ENCODE measurements at places on chromosomes 5 and 9. TPM values are rescaled to one million over a fixed set of nuclear protein-coding genes. Genes with fewer than 3 reads are reported as not detected.

The TLR4 gene
- polyA plus RNA-seq, result 0.04 TPM

The SLC9A3 gene
- 2.6 TPM for polyA plus RNA-seq

The SPATA9 gene
- polyA plus RNA-seq, result 0.24 TPM

The PAEP gene
- polyA plus RNA-seq, result not detected

The GPR150 gene
- 0.16 TPM for polyA plus RNA-seq

The ANXA2R gene
- polyA plus RNA-seq, result 6.2 TPM

The BARHL1 gene
- polyA plus RNA-seq, result not detected

The SGCD gene
- 0.09 TPM for polyA plus RNA-seq

The TNC gene
- polyA plus RNA-seq, result 0.28 TPM

The C1QTNF2 gene
- not detected for polyA plus RNA-seq

The NUTM2G gene
- 0.16 TPM for polyA plus RNA-seq

The AIF1L gene
- not detected for polyA plus RNA-seq

The PCDH1 gene
- not detected for polyA plus RNA-seq

The SLC34A3 gene
- not detected for polyA plus RNA-seq

The ZFP37 gene
- polyA plus RNA-seq, result 1.4 TPM

The OR1J2 gene
- polyA plus RNA-seq, result not detected

The MCTP1 gene
- 17.0 TPM for polyA plus RNA-seq

The MLANA gene
- polyA plus RNA-seq, result 0.14 TPM

The C5orf52 gene
- polyA plus RNA-seq, result not detected

The ITGA2 gene
- not detected for polyA plus RNA-seq

The FOXD4L5 gene
- polyA plus RNA-seq, result not detected

The TAF1L gene
- polyA plus RNA-seq, result not detected

The PCDHA1 gene
- not detected for polyA plus RNA-seq

The ZNF608 gene
- 0.23 TPM for polyA plus RNA-seq

The TTC33 gene
- 18.4 TPM for polyA plus RNA-seq

The ZNF300 gene
- 0.17 TPM for polyA plus RNA-seq

The TRIM7 gene
- 0.38 TPM for polyA plus RNA-seq

The SLIT3 gene
- not detected for polyA plus RNA-seq

The ROPN1L gene
- polyA plus RNA-seq, result not detected

The SLC36A3 gene
- polyA plus RNA-seq, result not detected
